Effector CD4-positive, alpha-beta T cell (primary cell): ENCODE measurements at places on chromosomes 2 and 18.
A peak's percentile ranks its signal among the peaks of the same experiment; 100 is the strongest.

GRCh38 chr2:1742681-1743395 lies 1.5 kb downstream of the PXDN start:
- DNase-seq, result no peak

GRCh38 chr2:219218217-219218731 lies 484 bp downstream of the ABCB6 start:
- peak; percentile 17 for DNase-seq

GRCh38 chr18:34637094-34637801 lies 72.8 kb upstream of the DTNA start:
- no peak for DNase-seq

GRCh38 chr2:33126958-33127357 lies 180.2 kb downstream of the LTBP1 start:
- DNase-seq, result no peak

GRCh38 chr2:188845692-188846091 lies 128.5 kb upstream of the COL3A1 start:
- DNase-seq, result no peak

DNA sequence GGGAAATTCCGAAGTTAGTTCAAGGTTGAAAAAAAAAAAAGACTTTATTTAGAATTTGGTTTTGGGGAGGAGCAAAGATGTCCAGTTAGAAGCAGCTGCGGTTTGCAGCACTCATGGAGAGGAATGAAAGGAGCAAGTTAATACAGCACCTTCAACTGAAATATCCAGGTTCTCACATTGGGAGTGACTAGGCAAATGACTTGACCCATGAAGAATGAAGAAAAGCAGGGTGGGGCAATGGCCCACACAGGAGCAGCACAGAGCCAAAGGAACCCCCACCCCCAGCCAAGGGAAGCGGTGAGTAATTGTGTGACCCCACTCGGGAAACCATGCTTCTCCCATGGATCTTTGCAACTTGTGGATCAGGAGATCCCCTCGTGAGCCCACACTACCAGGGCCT lies 32.8 kb downstream of the ZNF892 start:
- DNase-seq, result no peak
